Epithelial cell of proximal tubule (primary cell): ENCODE measurements at places on chromosomes 16 and 17. TPM values are rescaled to one million over a fixed set of nuclear protein-coding genes. Genes with fewer than 3 reads are reported as not detected.

DNA sequence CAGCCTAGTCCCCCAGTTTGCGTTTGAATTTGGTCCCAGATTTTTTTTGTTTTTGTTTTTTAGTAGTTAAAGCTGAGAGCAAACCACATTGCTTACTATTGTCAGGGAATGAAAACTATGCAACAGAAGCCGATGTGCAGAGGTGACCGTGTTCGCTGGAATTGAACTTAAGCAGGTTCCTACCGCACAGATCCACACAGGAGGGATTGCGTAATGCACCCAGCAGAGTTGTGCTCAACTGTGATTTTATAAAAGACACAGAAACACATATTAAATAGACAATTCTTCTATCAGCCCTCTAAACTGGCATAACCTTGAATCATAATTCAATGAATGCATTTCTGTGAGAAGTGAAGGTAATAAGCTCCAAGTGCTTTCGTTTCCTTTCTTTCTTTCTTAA lies 443.0 kb downstream of the WWOX start:
- DNase-seq, result no peak

DNA sequence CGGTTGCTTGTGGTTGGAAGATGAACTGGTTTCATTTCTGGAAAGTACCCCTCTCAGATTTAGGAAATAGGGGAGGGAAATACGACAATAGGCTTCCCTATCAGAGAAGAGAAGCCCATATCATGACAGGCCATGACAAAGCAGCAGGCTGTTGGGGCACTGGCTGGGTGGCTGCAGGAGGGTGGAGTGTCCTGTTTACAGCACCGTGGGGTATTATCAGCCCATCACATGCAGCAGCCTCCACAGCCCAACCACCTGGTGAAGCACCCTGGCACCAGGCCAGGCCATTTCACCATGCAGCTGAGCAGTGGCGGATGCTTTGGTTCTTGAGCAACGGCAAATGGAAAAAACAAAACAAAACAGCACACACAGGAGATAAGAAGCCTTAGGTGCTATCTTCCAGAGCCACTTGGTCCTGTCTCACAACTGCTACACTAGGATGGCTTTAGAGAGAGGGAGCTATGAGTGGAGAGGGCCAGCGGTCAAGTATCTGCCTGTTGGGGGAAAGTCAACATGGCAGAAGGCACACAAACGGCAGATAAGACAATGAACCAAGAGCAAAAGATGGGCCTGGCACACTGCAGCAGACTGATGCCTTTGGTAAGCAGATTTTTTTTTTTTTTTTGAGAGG lies 24.2 kb downstream of the FAM117A start:
- no peak for DNase-seq

- no peak for DNase-seq
Observed at GRCh38 chr16:3597676-3598075, 13.7 kb downstream of the SLX4 start.

DNA sequence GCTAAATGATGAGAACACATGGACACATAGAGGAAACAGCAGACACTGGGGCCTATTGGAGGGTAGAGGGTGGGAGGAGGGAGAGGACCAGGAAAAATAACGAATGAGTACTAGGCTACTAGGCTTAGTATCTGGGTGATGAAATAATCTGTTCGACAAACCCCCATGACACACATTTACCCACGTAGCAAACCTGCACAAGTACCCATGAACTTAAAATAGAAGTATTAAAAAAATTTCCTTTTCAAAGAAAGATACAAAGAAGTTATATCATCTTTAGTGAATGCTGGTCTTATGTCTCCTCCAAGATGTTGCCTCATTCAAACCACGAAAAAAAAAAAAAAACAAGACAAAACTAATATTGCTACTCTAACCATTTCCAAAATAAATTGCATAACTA lies 31.7 kb downstream of the MBTD1 start:
- DNase-seq, result no peak

DNA sequence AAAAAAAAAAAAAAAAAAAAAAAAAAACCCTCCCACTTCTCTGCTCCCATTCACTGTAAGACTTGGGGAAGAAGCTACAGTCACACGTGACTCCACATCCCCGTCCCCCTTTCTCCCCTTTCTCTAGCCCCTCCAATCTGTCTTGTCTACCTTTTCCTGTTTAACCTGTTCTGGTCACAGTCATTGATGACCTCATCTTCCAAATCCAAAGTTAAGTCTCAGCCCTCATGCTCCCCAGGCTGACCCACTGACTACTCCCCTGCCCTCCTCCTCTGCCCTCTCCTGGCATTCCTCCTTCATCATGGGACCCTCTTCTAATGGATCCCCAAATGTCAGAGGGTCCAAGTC lies 1.6 kb upstream of the CDH5 start:
- DNase-seq, result no peak

- DNase-seq, result no peak
Observed at GRCh38 chr16:13438064-13438463, 481.9 kb upstream of the ERCC4 start.

The TSPOAP1 gene
- total RNA-seq, result 0.87 and 3.5 TPM in 2 replicates

The SLC5A10 gene
- total RNA-seq, result not detected in 2 replicates
